Hepatocyte (in vitro differentiated cells): ENCODE measurements at places on chromosomes 4 and X. TPM values are rescaled to one million over a fixed set of nuclear protein-coding genes. Genes with fewer than 3 reads are reported as not detected.

DNA sequence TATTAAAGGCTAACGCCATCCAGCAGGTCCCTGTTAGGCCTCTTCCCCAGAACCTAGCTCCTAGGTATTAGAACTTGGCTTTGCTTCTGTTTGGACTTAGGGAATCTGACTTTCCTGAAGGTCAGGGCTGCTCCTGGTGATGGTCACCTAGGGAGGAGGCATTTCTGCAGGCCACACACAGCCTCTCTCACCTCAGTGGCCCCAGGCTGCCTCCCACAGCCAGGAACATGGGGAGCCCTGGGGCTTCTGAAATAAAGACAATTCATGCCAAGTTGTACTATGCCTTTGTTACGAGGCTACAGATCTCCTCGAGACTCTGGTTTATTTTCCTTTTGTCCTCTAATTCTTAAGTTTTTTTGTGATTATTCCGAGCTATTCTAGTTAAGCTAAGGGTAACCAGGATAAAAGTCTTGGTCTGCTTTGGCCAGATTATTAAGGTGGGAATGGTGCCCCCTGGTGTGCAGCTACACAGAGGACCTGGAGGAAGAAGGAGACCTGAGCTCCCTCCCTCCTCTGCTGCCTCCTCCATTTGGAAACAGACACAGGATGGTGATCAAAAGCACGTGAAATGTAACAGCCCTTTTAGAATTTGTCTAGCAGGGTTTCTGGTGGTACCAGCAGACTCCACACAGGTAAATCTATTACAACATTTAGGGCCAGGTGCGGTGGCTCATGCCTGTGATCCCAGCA, 131.0 kb downstream of the DCLK2 start:
- peak; percentile 66 for DNase-seq

- DNase-seq, result no peak
Measured at GRCh38 chr4:26958925-26959653, 98.4 kb downstream of the STIM2 start.

DNA sequence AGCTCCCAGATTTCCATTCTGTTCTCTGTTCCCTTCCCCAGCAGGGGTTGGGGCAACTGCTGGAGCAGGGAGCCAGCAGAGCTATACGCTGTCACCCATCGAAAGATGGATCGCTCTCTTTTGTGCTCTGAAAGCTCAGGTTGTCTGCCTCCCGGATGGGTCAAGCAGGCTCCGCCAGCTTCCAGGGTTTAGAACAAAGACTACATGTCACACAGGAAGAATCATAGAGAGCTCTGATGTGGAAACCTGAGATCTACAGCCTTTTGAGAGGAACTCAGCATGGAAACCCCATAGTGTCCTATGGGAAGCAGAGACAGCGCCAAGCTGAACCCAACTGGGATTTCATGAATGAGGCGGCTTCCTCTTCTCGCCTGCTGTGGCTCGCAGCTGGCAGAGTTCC, 205.4 kb downstream of the HS3ST1 start:
- DNase-seq, result no peak

- no peak for DNase-seq
Measured at GRCh38 chrX:94676285-94676684, 1002.3 kb downstream of the FAM133A start.

DNA sequence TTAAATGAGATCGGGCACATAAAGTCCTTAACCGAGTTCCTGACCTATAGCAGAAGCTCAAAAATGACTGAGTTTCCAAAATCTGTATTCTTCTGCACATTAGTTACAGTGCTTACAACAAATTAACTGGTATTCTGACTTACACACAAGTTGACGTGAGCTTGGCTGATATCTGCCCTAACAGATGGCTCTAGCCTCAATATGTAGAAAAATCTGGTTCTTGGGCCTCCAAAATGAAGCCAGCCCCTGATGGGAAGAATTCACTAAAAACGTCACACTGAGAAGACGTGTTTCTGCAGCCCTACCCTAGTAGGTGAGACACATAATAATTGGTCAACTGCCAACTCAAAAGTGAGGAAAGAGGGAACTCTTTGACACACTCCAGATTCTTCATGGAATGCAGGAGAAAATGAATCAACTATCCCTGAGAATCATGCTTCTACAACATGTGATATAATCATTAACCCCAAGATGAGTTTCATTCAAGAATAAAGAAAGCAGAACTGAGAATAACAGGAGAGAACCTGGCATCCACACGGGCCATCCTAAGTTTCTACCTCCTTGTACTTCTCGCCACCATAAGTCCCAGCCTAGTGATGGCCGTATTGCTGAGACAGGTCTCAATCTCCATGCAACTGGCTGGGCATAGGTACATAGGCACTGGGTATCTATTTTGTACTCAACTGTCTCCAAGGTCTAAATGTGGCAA, 8.2 kb downstream of the STX18 start:
- no peak for DNase-seq

DNA sequence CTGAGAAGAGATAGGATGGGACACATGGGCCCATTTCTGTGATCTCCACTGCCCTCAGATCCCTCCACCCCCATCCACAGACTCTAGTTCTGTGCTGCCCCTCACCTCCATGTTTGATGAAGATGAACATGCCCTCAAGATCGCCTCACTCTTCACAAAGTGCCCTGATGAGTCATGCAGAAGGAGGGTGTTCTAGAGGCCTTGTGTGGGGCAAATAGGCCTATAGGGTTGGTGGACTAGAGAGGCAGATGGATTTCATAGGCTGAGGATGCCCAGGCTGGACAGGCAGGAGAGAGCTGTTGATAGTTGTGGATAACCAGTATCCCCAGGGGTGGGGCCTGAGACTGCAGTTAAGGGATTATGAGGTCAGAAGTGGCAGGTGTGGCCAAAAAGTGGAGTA, at the start of gene CXorf65:
Gene CXorf65 (minus strand): TSS at position 314 of the 400 bp plus-strand sequence. CDS start 184 bp downstream, at position 130.
- no peak for DNase-seq

NDP gene
- 12.2 and 12.5 TPM in 2 replicates for polyA plus RNA-seq

RBM46 gene
- polyA plus RNA-seq, result not detected in 2 replicates

HEPH gene
- polyA plus RNA-seq, result 53.0 and 64.6 TPM in 2 replicates

FRG1 gene
- 27.8 and 29.6 TPM in 2 replicates for polyA plus RNA-seq
